ENCODE measurements at places on chromosomes 13 and 19. TPM values are rescaled to one million over a fixed set of nuclear protein-coding genes. Genes with fewer than 3 reads are reported as not detected.
A peak's percentile ranks its signal among the peaks of the same experiment; 100 is the strongest.

GRCh38 chr19:30733826-30734550 is 361.8 kb downstream of the ZNF536 start:
- DNase-seq: peak; percentile 7

Gene SRRM5
- 0.51 TPM for total RNA-seq

- DNase-seq: no peak
These were observed 315.6 kb downstream of the DLEU7 start for GRCh38 chr13:50527612-50528509.

Gene ZNF285
- 9.2 TPM for total RNA-seq

Gene ZNF878
- total RNA-seq: 2.5 TPM
